ENCODE measurements at places on chromosomes 1 and 21.

DNA sequence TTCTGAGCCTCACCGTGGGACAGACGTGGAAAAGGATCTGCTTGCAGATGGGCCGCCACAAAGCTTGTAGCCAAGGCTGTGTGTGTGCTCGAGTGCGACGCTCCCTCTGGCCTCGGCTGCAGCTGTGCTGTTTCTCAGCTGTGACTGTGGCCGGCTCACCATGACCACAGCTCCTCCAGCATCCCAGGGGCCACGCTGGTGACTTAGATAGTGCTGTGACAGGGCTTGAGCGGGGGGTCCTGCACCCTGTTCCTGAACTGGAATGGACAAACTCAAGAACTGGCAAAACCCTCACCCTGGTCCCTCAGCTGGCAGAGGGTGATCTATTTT lies 17.4 kb upstream of the ACTRT2 start:
- DNase-seq, result no peak

DNA sequence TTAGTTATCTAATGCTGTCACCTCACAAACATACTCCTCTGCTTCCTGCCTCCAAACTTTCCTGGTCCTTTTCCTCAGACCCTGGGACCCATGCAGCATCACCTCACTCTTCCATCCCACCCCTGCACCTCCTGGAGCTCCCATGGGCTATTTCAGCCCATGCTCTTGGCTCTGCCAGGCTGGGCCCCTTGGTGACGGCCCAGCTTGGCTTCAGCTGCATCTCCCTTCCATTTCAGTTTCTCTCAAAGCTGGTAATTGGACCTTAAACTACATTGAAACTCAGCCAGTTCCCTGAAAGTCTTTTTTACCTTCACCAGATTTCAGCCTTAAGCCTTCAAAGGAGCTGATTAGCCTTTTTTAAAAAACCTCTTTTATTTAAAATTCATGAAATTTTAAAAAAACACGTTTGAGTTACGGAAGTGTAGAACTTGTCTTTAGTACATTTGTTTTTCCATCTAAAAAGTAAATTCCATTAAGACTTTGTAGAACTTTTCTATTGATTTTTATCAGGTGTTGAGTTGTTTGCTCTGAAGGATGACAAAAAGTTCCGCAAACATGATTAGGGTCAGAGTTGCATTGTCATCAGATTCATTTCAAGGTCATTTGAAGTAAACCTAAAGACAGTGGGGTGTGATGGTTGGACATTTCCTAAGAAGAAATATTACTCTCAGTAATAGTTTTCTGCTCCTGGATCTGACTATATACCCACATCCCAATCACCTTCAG lies 33.5 kb downstream of the AGT start:
- no peak for DNase-seq

- peak; percentile 74 for DNase-seq
Observed at GRCh38 chr1:156707417-156708217, 2.2 kb upstream of the CRABP2 start.

- DNase-seq, result no peak
Observed at GRCh38 chr1:26166719-26167281, 2.0 kb downstream of the C1orf232 start.

- DNase-seq, result no peak
Observed at GRCh38 chr1:69494221-69494620, 73.5 kb upstream of the LRRC7 start.

GRCh38 chr1:99004861-99005442 lies at the start of gene PLPPR5:
TSS of gene PLPPR5 (minus strand) at chr1:99004861. CDS start at chr1:99004671, 190 bp downstream.
- peak; percentile 8 for DNase-seq

- no peak for DNase-seq
Observed at GRCh38 chr1:37739222-37739621, 25.7 kb downstream of the EPHA10 start.

DNA sequence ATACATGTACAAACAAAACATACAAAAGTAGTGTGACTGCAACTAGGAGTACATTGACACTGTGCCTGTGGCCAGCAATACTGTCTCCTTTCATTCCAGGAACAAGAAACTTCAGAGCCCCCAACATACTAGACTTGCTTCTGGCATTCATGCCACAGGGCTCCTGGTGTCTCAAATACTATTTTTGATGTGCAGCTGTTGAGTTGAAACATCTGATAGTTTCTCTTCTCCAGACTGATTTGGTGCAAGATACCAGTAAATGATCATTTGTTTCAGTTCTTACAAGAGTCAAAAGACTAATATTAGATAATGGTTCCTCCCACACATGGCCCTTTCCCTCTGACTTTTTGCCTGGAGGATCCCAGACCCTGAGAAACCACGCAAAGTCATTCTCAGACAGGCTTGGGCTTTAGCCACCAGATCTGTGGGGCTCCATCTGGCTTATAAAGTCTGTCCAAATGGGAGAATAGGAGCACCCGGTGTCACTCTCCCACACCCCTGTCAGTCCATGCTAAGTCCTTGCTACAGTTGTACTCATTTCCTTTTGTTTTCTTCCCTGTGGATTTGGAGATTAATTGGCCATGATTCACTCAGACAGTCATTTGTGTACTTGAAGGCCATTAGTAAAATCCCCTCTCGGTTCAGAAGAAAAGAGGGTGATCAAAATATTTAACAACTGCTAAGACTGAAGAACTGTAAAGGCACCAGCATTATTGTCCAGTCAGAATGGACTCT lies 163.5 kb upstream of the RUNX1 start:
- DNase-seq, result no peak

DNA sequence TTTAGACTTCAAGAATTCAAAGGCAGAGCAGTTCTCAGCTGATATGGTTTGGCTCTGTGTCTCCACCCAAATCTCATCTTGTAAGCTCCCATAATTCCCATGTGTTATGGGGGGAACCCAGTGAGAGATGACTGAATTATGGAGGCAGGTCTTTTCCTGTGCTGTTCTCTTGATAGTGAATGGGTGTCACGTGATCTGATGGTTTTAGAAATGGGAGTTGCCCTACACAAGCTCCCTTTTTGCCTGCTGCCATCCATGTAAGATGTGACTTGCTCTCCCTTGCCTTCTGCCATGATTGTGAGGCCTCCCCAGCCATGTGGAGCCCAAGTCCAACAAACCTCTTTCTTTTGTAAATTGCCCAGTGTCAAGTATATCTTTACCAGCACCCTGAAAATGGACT lies 146.5 kb downstream of the EIF4G3 start:
- no peak for DNase-seq

DNA sequence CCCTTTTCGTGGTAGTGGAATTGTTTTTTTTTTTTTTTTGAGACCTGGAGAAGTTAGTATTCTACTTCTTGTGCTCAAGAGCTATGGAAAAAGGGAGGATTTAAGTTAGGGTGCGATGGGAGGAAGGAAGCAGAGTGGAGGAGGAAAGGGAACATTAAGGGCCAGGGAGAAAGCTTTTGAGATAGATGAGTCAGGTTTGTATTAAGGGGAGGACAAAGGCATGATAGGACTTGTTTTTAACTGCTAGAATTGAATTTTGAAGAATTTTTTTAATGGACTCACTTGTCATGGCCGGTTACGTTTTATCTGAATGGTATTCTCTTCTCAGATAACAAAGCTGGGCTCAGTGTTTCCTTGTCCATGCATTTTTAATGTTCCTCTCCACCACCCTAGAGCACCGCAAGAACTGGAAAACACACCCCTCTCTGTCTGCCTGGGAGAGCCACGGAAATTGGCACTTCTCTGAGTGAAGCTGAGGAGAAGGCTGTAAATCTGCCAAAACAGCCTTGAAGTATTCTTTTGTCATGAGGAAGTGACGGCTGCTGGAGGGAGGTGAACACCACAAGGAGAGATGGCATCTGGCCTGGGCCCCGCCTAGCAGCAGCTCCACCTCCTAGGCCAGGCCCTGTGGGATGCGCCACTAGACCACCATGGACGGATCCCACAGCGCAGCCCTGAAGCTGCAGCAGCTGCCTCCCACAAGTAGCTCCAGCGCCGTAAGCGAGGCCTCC lies 3.5 kb downstream of the NIPAL3 start:
- no peak for DNase-seq

DNA sequence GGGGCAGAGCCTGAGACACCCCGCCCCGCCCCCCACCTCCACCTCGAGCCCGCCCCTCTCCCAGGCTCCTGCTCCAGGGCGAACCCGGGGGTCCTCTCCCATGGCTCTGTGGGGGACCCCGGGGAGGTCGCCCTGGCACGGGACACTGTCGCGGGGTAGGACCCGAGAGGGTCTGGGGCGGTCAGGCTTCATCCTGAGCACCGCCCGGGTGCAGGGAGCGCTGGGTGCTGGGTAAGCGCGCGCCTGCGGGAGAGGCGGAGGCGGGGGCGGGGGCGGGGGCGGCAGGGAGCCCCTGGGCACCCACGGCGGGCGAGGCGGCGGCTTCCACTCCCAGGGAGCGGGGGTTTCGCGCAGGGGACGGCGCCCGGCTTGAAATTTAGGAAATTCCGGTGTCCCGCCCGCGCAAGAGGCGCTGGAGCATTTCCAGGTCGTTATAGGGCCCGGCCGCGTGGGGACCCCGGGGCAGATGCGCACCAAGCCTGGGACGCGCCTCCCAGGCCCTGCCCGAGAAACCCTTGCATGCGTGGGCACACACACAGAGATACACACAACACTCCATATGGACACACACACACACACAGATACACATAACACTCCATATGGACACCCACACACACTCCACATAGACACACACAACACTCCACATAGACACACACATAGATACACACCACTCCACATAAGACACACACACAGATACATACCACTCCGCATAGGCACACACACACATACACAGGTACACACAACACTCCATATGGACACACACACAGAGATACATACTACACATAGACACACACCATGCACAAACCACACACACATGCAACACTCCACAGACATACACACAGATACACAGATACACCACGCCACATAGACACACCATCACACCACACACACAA lies 48.7 kb upstream of the SLC19A1 start:
- no peak for DNase-seq

DNA sequence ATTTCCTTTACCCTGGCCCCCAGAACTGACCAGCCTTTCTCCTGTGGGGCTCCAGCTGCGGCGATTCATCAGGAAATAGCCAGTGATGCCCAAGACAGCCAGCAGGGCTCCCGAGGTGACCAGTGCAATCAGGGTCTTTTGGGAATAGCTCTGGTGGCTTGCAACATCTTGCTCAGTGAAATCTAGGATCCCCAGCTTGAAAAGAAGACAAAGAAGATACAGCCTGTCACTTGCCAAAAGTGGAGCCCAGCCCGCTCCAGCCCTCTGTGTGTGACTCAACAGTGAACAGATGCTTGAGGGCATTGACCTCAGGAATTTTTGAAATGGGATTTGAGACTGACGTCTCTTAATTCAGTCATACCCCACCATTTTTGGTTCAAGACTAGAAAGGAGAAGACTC lies 22.3 kb downstream of the CD34 start:
- DNase-seq, result peak; percentile 85

DNA sequence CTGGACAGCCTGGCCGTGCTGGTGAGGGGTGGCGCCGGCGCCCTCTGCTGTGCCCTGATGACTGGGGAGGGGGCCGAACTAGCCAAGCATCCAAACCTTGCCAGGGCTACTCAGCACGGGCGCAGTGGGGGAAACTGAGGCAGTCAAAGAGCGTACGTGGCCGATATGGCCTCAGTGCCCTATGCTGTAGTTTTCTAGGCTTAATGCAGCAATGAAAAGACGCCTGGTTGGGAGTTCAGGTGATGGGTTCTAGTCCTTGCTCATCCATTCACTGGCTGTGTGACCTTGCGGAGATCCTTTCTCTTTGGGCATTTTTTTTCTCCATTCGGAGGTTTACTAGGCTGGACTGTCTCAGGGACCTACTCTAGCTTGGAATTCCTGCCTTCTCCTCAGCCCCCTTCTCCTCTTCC lies 822 bp downstream of the MTX1 start:
- no peak for DNase-seq

DNA sequence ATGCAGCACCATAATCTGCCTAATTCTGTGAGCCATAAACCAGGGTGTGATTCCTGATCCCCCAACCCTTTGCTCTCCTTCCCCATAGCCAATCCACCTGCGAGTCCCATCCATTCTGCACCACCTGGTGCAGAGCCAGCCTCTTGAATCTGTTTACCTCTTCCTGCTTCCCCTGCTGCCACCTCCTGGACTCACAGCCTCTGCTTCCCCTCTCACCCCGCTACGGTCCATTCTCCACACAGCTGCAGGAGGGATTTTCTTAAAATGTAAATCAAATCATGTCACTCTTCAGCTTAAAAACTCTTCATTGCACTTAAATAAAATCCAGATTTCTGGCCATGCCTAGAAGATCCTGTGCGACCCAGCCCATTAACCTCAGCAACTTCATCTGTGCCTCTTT lies 186.7 kb downstream of the FOXD2 start:
- DNase-seq, result no peak

GRCh38 chr1:244988521-244988920 lies 124.2 kb upstream of the HNRNPU start:
- no peak for DNase-seq

DNA sequence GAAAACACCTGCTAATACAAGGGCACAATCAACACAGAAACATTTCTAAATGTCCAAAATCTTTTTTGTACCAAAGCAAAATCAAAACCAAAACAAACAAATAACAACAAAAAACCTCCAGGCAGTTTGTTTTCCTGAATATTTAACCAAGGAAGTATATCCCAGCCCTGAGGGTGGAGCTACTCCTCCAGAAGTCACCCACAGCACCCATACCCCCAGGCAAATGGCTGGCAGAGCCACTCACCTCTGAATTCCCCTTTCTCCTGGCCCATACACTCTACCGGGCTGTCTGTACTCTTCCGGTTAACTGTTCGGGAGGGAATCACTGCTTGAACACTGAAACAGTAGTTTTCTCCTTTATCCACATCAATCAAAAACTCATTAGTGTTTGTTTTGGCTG lies 9.5 kb downstream of the F3 start:
- no peak for DNase-seq

DNA sequence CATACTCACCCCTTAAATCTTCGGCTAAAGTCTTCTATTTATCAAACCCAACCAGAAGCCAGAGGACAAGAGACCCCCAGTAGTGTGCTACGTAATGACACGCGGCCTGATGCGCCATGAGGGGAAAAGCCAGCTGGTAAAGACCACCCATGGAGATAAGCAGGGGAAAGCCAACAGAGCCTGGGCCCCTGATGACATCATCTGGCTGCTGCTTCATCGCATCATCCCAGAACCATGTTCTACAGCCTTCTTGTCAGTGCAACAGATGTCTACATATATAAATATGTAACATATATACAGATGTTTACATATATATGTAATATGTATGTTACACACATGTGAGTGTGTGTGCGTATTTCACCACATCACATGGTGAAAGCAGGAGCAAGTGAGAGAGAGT lies 81.7 kb upstream of the VANGL1 start:
- DNase-seq, result no peak

- DNase-seq, result no peak
Observed at GRCh38 chr1:102732927-102733326, 375.4 kb downstream of the COL11A1 start.

DNA sequence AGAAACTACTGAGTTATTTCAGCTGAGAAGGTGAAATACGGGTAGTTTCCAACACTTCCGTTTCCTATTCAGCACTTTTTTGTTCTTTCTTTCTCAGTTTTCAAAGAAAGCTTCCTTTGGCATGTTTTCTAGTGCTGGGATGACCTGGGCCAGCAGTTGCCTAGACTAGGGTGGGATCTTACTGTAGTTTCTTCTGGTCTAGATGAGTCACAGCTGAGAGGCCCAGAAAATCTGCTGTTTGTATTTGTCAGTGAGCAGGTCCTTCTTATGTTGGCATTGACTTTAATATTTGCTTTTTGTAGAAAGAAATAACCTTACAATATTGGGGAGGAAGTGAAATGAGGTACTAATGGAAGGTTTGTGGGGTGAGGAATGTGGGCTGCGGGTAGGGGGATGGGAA lies 22.2 kb downstream of the C1orf21 start:
- DNase-seq, result no peak

- DNase-seq, result no peak
Observed at GRCh38 chr1:43270421-43271095, 775 bp downstream of the TMEM125 start.

- no peak for DNase-seq
Observed at GRCh38 chr1:60273185-60273584, 199.6 kb upstream of the C1orf87 start.
